Trophoblast cell (in vitro differentiated cells and primary cell): ENCODE measurements at places on chromosomes 6 and 20.

GRCh38 chr6:76881414-76881813 is 581.9 kb downstream of the HTR1B start:
- H3K27ac ChIP-seq: no peak overlapping the region
- DNase-seq: no peak
- no peaks in the 10 kb centered on the region for H3K27me3 ChIP-seq
- H3K4me3 ChIP-seq: no peak overlapping the region
- H3K4me1 ChIP-seq: no peaks in the 10 kb centered on the region

- no peak overlapping the region for H3K27ac ChIP-seq
- DNase-seq: peak; percentile 64
- H3K4me3 ChIP-seq: no peak overlapping the region
- H3K27me3 ChIP-seq: no peaks in the 10 kb centered on the region
Measured at GRCh38 chr20:3405139-3405538, 2.3 kb downstream of the DNAAF9 start.

DNA sequence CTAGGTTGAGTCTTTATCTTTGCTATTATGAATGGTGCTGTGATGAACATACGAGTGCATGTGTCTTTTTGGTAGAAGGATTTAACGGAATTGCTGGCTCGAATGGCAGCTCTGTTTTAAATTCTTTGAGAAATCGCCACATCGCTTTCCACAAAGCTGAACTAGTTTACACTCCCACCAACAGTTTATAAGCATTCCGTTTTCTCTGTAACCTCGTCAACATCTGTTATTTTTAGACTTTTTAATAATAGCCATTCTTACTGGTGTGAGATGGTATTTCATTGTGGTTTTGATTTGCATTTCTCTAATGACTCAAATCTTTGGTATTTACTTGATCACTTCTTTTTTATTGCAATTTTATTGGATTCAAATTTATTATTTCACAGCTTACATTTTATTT is 117.4 kb upstream of the HDGFL1 start:
- H3K27ac ChIP-seq: no peak overlapping the region
- H3K4me1 ChIP-seq: no peaks in the 10 kb centered on the region
- no peak for DNase-seq
- H3K4me3 ChIP-seq: no peak overlapping the region
- no peaks in the 10 kb centered on the region for H3K27me3 ChIP-seq
- no peaks in the 10 kb centered on the region for H3K36me3 ChIP-seq

DNA sequence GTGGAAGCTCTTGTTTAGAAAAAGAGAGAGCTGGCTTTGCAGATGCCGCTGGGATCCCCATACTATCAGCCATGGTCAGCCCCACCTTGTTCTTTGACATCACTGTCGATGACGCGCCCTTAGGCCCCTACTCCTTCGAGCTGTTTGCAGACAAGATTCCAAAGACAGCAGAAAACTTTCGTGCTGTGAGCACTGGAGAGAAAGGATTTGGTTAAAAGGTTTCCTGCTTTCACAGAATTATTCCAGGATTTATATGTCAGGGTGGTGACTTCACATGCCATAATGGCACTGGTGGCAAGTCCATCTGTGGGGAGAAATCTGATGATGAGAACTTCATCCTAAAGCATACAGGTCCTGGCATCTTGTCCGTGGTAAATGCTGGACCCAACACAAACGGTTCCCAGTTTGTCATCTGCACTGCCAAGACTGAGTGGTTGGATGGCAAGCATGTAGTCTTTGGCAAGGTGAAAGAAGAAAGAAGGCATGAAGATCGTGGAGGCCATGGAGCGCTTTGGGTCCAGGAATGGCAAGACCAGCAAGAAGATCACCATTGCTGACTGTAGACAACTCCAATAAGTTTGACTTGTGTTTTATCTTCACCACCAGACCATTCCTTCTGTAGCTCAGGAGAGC is 2.4 kb upstream of the BLCAP start:
- H3K27ac ChIP-seq: no peak overlapping the region
- H3K4me1 ChIP-seq: peaks cover 4% of the 10 kb centered on the region
- no peak overlapping the region for H3K4me3 ChIP-seq
- H3K27me3 ChIP-seq: no peaks in the 10 kb centered on the region
- DNase-seq: no peak
- peaks cover 4% of the 10 kb centered on the region for H3K36me3 ChIP-seq

GRCh38 chr20:12394786-12395185 is 477.1 kb downstream of the BTBD3 start:
- peaks cover 5% of the 10 kb centered on the region for H3K4me1 ChIP-seq
- H3K36me3 ChIP-seq: no peaks in the 10 kb centered on the region
- no peaks in the 10 kb centered on the region for H3K27me3 ChIP-seq
- H3K4me3 ChIP-seq: no peak overlapping the region
